ENCODE measurements at places on chromosomes 7 and 10.

DNA sequence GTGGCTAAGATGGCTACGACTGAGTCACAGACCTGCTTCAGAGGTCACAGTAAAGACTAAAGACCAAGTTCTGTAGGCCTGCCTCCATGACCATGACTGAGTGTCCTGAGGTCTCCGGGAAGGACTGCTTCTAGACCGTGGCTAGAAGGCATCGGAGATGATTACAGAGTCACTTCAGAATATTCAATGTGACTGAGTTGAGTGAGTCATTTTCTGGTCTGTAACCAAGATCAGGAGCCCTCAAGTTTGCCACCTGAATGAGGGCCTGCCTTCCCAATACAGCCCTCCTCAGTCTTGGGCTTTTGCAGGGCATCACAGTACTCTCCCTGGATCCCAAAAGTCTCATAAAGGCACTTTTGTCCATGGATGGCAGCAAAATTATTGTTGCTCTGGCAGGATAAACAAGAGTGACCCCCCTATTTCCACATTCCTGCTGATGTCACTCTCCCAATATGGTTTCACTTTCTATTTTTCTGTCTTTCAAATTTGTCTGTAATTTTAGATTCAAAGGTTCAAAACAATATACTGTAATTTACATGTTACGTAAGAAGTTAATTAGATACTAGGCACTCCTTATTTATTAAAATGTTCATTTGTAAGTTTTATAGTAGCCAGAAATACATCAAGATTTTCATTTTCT lies 47.7 kb upstream of the ZNF92 start:
- DNase-seq = no peak

DNA sequence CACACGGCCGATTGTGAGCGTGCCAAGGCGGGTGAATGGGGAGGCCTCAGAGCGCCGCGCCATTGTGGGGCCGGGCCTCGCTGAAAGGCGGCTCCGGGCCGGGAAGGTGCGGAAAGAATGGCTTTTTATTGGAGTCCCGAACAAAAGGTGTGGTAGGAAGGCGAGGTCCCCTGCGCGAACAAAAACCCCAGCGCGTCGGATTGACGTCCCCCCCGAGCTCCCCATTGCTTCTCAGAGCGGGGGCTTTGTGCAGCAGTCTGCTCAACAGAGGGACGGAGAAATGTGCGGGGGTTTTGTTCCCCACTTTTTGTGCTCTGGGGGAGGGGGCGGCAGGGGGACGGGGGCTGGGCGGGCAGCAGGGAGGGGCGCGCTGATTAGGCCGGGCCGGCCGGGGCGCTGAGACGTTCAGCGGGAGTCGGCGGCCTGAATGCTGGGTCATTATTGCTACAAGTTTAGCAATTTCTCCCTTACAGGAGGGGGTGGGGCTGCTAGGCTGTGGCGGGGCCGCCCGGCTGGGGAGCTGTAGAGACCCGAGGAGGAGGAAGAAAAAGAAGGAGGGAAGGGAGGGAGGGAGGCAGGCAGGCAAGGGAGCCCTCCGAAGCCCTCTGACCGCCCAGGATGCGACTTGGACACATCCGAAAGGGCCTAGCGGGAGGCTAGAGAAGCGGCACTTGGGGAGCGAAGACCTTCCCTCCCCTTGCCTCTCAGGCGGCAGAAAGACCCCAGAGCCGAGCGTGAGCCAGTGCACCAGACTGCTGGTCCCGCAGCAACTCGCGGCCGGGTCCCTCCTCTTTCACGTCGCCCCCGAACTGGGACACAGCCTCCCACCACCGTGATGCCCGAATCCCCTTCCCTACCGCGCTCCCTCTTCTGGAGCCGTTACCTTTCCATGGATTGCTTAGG lies 4.6 kb downstream of the NKX2-3 start:
- DNase-seq = no peak

DNA sequence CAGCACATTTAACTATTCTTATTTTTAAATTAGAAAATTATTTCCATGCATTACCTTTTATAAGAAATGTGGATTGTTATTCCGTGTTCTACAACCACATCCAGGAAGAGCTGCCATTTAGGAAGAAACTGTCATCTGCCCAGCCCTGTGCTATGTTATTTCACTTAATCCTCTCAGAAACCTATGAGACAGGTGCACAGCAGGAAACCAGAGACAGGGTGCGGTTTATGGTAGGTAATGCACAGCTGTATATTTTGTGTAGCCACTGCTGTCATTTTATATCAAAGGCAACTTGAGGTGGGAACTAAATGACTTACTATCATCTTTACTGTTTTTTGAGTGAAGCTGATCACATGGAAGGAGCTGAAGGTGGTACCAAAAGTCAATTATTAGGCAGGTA lies 232.3 kb downstream of the MAGI2 start:
- DNase-seq = no peak

GRCh38 chr7:137789215-137789882 lies 57.4 kb downstream of the DGKI start:
- DNase-seq = no peak

- DNase-seq = no peak
Measured at GRCh38 chr7:93231259-93231658, 907 bp upstream of the VPS50 start.

DNA sequence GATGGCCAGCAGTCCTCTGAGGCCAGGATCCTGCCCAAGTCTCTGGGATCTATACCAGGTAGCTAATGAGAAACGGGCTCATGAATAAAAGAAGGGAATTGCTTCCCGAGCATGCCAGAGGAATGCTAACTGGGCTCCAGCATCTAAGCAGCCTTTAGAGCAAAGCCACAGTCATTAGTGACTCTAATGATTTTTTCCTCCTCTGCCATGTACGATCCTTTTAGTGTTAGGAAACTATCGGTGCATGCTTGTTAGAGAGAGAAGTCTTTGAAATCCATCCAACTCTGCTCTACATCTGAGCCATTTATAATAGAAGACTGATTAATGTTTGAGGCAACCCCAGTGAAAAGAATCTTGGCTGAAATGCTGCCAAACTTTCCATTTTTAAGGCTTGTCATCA lies 124.9 kb upstream of the TCERG1L start:
- DNase-seq = no peak

DNA sequence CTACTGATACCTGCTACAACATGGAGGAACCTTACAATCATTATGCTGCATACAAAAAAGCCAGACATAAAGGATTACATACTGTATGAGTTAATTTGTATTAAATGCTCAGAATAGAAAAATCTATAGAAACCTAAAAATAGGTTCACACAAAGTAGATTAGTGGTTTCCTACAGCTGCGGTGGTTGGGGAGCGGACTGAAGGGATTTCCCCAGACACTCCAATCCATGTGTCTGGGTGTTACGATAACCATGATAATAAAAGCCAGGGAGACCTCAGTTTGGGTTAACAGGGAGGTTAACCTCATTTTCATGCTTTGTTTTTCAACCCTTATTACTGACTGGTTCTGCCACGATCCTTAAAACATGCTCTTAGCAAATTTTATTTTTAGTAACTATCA lies 355.9 kb downstream of the KCNMA1 start:
- no peak for DNase-seq

- DNase-seq = no peak
Measured at GRCh38 chr10:68239596-68240150, 7.8 kb upstream of the ATOH7 start.

GRCh38 chr10:51251110-51251509 lies 176.8 kb downstream of the PRKG1 start:
- DNase-seq = no peak

GRCh38 chr7:146539836-146540235 lies 423.2 kb downstream of the CNTNAP2 start:
- no peak for DNase-seq

GRCh38 chr7:138258197-138258559 lies 181.9 kb downstream of the AKR1D1 start:
- DNase-seq = no peak

DNA sequence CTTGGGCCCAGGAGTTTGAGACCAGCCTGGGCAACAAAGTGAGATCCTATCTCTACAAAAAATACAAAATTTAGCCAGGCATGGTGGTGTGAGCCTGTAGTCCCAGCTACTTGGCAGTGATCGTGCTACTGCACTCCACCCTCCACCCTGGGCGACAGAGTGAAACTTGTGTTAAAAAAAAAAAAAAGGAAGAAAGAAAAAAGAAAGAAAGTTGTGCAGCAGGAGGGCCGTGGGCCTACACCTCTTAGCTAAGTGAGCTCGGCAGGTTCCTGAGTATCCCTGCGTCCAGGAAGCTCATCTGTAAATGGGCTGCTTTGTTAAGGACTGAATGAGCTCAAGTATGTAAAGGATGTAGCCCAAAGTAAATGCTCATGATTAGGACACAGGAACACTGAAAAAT lies 155.0 kb downstream of the RNF216 start:
- DNase-seq = no peak

DNA sequence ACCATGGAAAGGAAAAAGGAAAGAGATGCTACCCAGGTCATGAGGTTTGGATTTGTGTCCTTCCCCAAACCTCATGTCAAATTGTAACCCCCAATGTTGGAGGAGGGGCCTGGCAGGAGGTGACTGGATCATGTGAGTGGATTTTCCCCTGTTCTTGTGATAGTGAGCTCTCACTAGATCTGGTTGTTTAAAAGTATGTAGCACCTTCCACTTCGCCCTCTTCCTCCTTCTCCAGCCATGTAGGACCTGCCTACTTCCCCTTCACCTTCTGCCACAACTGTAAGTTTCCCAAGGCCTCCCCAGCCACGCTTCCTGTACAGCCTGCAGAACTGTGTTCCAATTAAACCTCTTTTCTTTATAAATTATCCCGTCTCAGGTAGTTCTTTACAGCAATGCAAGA lies 113.9 kb downstream of the FAM107B start:
- DNase-seq = no peak

DNA sequence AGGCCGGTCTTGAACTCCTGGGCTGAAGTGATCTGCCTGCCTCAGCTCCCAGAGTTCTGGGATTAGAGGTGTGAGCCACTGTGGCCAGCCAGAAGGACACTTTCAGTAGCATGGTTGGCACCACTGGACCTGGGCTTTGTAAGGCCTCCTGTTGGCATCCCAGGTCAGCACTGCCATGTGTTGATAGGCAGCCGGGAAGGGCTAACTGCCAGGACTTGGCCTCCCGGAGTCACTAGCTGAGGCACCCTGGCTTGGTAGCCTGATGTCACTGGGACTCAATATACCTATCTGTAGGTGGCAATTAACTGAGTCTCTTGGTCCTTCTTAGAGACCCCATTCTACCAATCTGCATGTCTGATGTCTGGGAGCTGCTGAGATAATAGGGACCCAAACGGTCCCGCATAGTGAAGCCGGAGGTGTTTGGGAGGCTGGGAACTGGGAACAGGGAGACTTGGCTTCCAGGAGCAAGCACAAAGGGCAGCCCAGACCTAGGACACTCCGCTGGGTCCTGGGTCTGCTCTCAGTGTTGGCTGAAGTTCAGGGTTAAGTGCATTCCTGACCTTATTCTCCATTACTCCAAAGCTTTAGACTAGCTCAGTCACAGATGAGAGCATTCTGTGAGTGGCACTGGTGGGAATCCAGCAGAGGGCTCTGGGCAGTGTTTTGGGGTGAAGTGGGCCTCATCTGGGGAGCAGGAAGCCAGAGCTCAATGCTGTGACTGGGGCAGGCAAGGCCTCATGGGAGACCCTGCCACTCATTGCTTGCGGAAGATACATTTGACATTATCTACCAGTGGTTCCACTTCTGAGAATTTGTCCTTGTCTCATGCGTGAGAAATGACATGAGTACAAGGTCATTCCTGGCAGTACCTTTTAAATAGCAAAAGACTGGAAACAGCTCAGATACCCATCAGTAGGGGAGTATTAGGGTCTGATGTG lies 2.7 kb downstream of the LHPP start:
- no peak for DNase-seq

All from large intestine (tissue), 12 donors.